Non-pigmented ciliary epithelial cell (primary cell): ENCODE measurements at places on chromosomes 2 and 18.

- no peak for DNase-seq
Observed at GRCh38 chr18:55541571-55541970, 46.4 kb downstream of the TCF4 start.

DNA sequence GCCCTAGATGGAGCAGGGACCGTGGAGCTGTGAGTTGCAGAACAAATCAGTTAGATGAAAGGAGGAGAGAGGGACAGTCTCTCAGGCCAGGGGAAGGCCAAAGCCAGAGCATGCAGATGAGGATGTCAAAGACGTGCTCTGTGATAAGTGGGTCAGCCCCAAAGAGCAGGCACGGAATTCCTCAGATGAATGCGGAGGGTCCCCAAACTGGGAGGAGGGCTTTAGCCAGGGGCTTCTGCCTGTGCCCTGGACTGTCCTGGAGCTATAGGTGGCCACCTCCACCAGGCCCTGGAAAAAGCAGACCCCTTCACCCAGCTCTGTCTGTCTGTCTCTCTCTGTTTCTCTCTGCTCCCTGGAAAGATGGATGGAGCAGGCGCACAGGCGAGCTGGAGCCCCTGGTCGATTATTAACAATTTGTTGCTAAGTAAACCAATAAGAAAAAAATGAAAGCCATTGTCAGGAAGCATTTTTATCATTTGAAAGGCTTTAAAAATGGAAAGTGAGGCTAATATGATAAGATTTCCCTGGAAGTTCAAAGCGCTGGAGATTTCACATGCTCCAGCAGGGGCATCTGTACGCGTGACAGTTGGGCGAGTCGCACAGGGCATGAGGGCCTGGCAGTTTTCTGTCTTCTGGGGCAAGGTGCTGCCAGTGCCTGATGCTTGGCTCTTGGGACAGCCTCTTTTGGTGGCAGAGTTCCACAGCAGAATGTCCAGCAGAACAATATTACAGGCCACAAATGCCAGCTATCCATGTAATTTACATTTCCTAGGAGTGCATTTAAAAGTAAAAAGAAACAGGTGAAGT is 241.0 kb downstream of the GLI2 start:
- no peak for DNase-seq

- no peak for DNase-seq
Observed at GRCh38 chr18:78622907-78623541, 356.6 kb upstream of the SALL3 start.

DNA sequence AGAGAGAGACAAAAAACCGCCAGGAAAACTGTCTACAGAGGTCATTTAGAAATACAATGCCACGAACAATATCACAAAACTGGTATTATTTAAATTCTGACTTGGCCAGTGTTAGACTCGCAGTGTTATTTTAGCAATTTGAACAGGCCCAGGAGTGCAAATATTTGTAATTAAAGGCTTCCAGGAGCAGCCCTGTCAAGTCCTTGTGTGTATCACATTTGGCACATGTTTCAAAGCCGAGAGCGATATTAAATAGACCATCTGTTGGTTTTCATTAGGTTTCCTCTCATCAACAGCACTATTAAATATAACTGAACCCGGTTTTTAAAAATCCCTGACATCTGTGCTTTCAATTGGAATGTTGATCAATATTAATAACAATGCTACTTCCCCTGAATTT is 656.9 kb downstream of the TSN start:
- DNase-seq: no peak

DNA sequence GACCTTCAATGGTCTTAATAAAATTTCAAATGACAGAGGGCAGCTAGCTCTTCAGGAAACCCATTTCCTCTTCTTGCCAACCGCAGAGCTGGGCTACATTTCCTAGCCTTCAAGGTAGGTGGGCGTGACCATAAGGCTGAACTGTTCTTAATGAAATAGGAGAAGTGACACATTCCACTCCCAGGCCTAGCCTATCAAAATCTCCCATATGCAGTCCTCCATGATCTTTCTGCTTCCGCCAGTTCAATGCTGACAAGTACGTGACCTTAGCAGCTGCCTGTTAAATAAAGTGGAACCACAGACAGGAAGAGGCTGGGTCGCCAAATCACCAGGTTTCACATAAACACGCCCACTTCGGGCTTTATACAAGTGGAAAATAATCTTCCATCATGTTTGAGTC is 13.2 kb downstream of the SERPINE2 start:
- DNase-seq: no peak

DNA sequence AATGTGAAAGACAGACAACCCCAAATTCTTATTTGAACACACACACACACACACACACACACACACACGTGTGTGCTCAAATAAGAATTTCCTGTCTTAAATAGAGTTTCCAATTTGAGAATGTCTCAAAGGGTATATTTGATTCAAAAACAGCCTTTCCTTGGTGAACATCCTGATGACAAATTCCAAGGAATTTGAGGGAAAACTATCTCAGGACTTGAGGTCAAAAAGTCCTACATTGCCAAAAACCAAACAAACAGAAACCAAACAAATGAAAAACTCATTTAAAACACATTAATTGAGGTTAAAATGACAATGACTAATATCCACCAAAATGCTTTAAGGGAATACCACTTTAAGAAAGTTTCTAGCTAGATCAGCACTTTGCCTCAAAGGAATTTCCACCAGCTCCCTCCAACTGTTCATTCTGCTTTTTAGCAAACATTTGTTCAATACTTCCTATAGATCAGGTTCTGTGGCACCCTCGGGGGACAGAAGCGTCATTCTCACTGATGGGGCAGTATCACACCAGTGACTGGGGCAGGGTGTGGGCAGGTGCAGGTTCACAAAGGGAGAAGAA is 232.1 kb upstream of the TRIB2 start:
- no peak for DNase-seq

DNA sequence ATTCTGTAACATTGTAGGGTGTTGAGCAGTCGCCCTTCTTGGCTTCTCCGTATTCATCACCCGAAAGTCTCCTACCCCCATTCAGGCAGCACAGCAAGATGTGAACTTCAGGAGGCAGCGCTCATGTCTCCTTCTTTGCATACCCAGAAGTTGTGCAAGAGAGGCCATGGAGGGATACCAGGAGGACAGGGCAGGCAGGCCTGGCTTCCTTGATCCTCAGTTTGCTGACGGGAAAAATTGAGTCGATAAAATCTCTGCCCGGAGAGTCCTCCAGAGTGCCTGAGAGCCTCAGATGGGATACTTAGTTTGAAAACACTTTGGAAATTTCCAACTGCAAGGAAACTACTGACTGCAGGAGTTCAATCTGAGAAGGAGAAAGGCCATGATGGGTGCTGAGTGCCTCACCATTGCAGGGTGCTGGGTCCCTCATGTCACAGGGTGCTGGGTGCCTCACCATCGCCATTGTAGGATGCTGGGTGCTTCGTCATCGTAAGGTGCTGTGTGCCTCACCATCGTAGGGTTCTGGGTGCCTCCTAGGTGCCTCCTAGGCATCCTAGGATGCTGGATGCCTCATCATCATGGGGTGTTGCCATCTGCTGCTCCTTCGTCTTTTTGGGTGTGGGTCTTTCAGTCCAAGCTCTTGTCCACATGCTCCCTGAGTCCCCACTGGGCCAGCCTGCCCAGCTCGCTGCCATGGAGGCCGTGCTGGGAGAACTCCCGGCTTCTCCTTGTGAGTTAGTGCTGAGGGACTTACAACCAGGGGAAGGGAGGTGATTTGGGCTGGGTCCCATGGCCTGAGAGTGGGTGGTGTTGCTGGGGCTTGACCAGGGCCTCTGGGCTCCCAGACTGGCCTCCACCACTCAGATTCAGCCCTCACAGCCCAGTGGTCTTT is 162.4 kb downstream of the DDX1 start:
- DNase-seq: no peak

DNA sequence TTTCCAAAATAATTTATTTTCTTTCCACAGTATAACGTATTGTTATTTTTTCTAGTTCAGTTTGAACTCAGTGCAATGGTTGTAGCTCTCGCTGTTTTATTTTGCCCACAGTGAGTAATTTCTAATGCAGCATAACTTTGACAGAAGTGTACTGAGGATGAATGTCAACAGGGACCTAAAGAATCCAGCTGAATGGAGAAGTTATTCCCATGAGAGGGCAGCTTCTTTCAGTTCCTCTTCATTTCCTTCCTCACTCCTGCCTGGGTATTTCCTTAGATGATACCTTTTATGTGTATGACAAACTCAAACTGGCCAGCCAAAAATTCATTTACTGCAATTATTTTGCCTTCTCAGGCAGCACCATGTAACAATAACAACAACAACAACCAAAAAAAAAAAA is 1223.1 kb upstream of the ZEB2 start:
- no peak for DNase-seq

DNA sequence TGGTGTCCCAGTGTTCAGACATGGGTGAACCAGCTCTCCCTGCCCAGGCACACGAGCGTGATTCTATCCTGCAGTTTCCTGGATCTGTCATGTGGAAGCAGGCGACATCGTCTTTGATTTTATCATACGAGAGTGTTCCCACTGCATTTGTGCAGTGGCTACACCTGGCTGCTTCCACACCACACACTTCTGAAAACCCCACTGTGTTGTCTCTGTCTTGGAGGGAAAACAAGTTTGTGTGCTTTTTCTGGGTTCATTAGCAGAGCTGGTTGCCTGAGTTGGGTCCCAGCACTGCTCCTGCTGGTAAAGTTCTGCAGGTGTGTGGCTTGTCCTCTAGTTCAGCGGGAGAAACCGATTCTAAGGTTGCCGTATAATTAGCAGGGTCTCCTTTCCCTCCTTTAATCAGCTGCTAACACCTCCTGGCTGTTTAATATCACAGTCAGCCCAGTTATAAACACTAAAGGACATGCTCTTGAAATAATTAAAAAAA is 58.5 kb upstream of the TWIST2 start:
- DNase-seq: no peak

DNA sequence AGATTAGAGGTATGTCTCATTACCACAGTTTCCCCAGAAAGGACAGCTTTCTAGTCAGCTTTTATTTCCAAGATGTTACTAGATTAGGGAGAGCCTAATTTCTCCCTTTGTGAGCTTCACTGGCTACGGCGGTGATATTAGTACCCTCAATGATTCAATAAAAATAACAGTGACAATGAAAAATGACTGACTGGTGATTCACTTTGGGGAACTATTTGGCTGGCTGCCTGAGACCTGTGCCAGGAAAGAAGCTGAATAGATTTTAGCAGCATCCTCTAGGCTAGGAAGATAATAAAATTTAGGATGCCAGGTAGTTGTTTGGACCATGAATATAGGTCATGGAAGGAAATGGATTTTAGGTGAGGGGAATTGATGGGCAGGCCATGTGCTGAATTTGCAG is 178.7 kb downstream of the FMNL2 start:
- no peak for DNase-seq

GRCh38 chr2:160652236-160652635 is 158.6 kb upstream of the RBMS1 start:
- DNase-seq: no peak

DNA sequence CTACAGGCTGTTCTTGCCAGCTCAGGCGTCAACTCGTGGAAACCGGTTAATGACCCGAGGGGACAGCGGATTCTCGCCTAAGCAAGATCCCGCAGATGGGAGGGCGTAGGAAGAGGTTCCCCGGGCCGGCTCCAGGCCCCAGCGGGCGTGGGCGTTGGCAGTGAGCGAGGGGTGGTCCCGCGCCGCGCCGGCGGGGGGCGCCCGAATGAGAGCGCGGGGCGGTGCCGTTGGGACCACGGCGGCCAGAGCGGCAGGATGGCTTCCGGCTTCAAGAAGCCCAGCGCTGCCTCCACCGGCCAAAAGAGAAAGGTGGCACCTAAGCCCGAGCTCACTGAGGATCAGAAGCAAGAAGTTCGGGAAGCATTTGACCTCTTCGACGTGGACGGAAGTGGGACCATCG is at the start of gene CETN1:
CETN1 (plus strand) TSS at position 227 of the 400 bp plus-strand sequence; CDS start at position 256, 29 bp downstream.
- DNase-seq: no peak

DNA sequence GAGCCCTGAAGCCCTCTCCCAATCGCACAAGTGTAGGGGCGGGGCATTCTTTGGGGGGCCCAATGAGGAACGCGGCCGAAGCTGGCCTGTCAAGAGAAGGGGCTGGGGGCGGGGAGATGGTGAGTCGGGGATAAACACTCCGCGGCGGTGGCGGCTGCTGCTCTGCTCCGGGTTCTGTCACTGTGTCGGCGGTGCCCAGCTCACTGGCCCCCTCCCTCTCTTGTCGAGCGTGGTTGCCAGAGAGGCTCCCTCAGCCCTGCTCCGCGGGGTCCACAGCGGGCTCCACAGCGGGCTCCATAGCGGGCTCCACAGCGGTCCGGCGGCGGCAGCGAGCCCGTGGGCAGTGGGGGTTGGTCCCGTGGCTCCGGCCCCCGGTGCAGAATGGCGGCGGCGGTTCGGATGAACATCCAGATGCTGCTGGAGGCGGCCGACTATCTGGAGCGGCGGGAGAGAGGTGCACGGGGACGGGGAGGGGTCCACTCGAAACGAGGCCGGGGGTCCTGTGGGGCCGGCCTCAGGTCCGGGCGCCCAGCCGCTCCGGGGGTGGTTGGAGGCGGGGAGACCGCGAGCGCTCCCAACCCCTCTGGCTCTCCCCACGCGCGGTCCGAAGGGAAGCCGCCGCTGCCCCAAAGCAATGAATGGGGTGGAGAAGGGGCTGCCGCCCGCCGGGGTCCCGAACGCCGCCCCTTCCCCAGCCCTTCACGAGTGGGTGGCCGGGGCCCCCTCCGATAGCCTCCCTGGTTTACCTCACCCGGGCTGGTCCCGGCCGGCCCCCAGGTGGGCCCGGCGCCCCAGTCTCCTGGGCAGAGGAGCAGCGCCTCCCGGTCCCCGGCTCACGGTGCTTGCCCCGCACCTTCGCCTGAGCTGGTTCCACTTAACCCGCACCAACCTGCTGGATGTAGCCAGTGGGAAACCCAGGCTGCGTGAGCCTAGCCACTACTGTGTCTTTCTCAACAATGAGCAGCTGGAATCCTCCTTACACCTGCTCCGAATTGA is at the start of gene MXD1:
MXD1 (plus strand) TSS at position 160 of the 996 bp plus-strand sequence; CDS start at position 382, 222 bp downstream.
- no peak for DNase-seq

DNA sequence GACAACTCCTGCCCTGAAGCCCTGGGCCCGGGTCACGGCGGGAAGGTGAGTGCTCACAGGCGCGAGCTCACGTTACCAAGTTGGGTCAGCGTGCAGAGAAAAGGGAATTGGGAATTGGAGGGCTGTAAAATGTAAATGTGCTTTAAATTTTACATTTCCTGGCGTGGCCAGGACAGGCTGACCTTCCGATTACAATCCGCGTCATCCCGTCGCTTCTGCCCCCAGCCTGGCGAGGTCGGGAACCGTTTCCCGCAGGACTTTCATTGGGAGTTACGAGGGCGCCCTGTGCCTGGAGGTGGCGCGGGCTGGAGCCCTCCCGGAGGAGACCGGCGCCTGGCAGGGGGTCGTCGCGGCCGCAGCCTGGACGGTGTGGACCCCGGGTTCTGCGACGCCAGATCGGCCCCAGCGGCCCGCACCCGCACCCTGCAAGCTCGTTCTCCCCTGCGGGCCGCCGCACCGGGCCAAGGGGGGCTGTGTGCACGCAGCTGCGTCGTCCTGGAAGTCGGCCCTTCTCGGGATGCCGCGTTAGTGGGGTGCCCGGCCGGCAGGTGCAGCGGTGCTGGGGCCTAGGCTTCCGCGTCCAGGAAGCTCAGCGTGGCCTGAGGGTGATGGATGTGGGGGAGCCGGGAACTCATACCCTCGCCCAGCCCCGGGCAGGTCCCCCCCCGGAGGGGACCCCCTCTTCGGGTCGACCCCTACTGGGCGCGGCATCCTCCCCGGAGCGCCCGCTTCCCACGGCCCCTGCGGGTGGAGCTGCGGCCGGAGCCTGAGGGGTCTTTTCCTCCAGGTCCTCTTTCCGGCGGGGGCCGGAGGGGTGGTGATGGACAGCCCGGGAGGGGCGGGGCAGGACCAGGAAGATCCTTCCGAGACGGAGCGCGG is 63.9 kb downstream of the LRRFIP1 start:
- DNase-seq: no peak

GRCh38 chr2:224778474-224778877 is 62.3 kb upstream of the CCDC195 start:
- peak; percentile 30 for DNase-seq

- DNase-seq: peak; percentile 20
Observed at GRCh38 chr2:72293620-72294019, 146.0 kb upstream of the CYP26B1 start.
